ENCODE measurements at places on chromosomes 3 and 15. TPM values are rescaled to one million over a fixed set of nuclear protein-coding genes. Genes with fewer than 3 reads are reported as not detected.

- DNase-seq, result no peak
Observed at GRCh38 chr3:152381881-152382295, 113.2 kb downstream of the MBNL1 start.

Gene CD200R1L
- total RNA-seq, result not detected

Gene METTL6
- 31.6 TPM for total RNA-seq

Gene TRPM7
- total RNA-seq, result 30.7 TPM

Gene PPP1R14D
- total RNA-seq, result not detected

GRCh38 chr3:124207077-124207476 is 215.2 kb upstream of the ROPN1 start:
- no peak for DNase-seq

DNA sequence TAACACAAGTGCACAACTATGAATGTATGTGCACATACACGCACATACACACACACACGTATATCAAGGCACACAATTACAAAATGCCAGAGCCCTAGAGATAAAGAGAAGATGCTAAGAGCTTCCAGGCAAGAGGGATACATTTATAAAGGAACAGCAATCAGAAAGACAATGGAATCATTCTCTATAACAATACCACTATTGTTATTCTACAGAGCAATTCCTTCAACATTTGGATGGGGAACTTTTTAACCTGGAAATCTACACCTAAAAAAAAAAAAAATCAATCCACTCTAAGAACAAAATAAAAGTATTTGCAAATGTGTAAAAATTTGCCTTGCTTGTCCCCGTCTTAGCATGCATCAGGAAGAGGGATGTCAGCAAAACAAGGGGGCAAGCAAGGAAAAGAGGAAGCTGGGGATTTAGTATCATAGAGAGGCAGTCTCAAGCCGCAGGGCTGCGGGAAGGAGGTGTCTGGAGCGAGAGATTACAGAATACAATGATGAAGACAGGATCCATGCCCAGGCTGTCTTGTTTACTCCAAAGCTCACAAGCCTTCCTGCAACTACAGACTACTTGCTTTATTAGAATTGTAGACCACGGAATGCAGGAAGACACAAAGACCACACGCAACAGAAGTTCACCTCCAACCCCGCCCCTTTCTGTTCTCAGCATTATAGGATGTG is 220.2 kb downstream of the NTRK3 start:
- no peak for DNase-seq

GRCh38 chr15:25408428-25408827 is 30.4 kb downstream of the UBE3A start:
- no peak for DNase-seq

GRCh38 chr15:62050115-62050514 is 10.1 kb downstream of the VPS13C start:
- DNase-seq, result no peak

GRCh38 chr15:45026651-45027190 is 3.7 kb downstream of the SORD start:
- DNase-seq, result no peak

DNA sequence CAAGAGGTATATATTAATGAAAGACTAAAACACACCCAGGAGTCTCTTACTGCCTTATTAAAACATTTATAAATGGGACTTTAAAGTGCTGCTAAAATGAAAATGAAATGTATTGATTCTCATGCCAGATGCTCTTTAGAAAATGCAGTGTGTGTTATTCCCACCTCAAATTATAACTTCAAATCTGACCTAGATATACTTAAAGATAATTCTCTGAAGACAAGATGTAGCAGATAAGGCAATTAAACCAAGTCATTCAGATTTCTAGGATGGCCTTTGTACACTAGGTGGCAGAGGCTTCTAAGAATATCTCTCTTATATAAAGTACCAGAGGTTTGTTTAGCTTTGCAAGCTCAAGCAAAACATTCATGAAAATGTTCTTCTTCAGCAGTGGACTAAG is 26.9 kb upstream of the GOLGA8B start:
- no peak for DNase-seq

GRCh38 chr3:155014953-155015352 is 65.2 kb upstream of the MME start:
- DNase-seq, result no peak

DNA sequence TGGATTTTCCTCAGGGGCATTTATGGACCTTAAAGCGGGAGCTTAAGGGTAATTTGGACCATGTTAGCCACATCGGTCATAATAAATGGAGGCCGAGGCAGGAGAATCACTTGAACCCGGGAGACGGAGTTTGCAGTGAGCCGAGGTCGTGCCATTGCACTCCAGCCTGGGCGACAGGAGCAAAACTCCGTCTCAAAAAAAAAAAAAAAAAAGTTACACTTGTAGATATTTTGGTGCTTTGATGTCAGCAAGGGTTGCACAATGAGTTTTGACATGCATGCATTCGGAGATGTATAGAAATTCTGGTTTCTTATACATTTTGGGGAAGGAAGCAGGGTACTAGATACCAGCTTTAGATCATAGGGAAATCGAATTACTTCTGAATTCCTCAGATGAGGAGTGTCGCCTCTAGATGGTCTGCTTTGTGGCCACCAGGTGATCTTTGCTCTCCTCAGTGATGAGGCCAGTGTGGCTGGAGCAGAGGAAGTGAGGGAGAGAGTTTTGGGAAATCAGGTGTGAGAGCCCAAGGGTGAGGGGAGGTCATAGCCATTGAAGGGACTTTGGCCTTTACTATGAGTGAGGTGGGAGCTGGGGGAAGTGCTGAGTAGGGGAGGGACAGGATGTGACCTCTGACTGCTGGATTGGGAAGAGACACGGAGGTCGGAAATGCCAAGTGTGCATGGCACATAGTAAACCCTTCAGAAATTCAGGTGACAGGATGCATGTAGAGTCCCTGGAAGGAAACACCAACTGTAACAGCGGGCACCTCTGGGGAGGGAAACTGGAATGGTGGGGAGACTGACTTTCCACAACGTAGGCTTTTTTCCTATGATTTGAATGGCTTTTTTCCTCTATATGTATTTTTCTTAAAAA is 8.4 kb upstream of the RBSN start:
- DNase-seq, result no peak

DNA sequence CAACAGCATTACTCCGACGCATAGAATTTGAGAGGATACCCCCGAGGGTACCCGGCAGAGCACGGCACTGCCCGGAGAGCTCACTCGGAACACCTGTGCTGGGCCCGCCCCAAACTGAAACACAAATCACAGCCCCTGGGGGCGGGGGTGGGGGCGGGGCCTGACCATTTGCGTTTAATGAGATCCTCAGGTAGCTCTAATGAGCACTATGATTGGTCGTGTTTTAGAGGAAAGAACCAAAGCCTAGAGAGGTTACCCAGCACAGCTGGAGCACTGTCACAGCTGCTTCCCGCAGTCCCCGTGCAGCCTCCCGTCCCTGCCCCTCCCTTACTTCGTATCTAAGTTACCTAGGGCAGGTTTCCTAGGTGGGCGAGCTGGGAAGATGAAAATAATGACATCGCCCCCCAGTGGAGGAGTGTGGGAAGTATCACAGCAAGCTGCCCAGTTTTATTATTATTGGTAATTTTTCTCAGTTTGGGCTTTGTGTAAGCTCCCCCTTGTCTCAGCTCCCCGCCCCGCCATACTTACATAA is 187.1 kb downstream of the PDE8A start:
- DNase-seq, result no peak

DNA sequence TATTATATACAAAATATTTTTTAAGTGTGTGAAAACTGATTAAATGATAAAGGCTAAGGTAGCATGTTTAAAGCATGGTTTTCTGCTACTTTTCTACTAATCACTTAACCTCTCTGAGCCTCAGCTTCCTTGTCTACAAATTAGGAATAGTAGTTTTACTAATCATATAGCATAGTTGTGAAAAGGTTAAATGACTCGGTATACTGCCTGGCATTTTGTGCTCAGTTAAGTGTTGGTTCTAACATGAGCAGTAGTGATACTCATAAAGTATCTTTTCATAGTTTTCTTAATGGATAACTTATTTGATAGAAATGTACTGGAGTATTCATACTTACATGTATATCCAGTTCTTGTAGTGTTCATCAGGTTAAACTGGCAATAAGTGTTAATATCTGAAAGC is 13.6 kb downstream of the RASA2 start:
- DNase-seq, result no peak

DNA sequence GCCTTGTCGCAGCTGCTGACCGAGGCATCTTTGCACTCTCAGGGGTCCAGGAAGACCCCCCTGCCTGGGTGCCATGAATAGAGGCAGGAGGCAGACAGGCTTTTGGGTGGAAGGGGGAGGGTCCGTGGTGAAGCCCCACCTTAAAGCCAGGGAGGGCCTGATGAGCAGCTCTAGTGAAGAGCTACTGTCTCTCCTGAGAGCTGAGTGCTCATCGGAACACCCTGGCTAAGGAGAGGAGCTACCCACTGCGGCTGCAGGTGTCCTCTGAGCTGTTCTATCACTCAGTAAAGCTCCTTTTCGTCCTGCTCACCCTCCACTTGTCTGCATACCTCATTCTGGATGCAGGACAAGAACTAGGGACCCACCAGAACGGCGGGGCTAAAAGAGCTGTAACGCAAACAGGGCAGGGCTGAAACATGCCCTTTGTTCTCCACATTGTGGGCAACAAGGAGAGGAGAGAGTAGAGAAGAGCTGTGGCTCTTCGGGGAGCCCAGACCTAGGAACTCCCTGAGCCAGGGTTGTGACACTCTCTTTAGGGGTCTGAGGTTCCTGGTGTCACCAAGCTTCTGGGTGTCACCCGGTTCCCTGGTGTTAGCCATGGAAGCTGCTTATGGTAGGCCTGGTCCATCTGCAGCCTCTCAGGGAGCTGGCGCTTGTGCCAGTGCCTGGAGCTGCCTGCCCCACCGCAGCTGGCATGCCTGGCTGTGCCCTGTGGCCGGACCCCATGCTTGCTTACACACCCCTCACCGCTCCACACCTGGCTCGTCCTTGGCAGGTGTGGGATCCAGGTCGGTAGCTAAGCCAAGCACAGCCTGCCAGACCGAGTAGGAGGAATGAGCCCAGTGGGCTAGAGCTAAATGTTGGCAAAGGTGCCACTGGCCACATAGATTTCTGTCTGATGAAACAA is 26.2 kb upstream of the TFG start:
- DNase-seq, result no peak

Data from kidney epithelial cell (primary cell).